ENCODE measurements at places on chromosomes 1 and 21. TPM values are rescaled to one million over a fixed set of nuclear protein-coding genes. Genes with fewer than 3 reads are reported as not detected.

The DISP3 gene
- total RNA-seq: 7.6 TPM

The C1orf167 gene
- total RNA-seq: 0.95 TPM

The TARS2 gene
- total RNA-seq: 30.7 TPM

The ETS2 gene
- 98.0 TPM for total RNA-seq

The IQGAP3 gene
- total RNA-seq: 28.6 TPM

The CBS gene
- total RNA-seq: 272 TPM

The FGR gene
- total RNA-seq: 0.09 TPM

The NBPF6 gene
- not detected for total RNA-seq

The ACP6 gene
- 15.2 TPM for total RNA-seq

The CD101 gene
- total RNA-seq: 1.4 TPM

The ADGRL2 gene
- 76.4 TPM for total RNA-seq

The SLC30A1 gene
- total RNA-seq: 8.4 TPM

The DIP2A gene
- total RNA-seq: 39.3 TPM

The KRTAP13-2 gene
- not detected for total RNA-seq

The ZMYND12 gene
- 1.1 TPM for total RNA-seq

The OR2T1 gene
- not detected for total RNA-seq

The MXRA8 gene
- total RNA-seq: 29.2 TPM

The CD1D gene
- 3.0 TPM for total RNA-seq

The WDR3 gene
- total RNA-seq: 27.2 TPM

The CD53 gene
- total RNA-seq: not detected

The KRTAP10-5 gene
- not detected for total RNA-seq

The KRTAP12-2 gene
- not detected for total RNA-seq

The USP1 gene
- total RNA-seq: 42.5 TPM

The FTCD gene
- total RNA-seq: 3.6 TPM

The CYB561D1 gene
- 5.9 TPM for total RNA-seq

The ANKRD34A gene
- total RNA-seq: 0.66 TPM
